Kidney (tissue), 22 donors: ENCODE measurements at places on chromosomes 3 and 15. TPM values are rescaled to one million over a fixed set of nuclear protein-coding genes. Genes with fewer than 3 reads are reported as not detected.

FAH gene
- 34.7 TPM for total RNA-seq

SLC22A13 gene
- 0.16 TPM for total RNA-seq

DNA sequence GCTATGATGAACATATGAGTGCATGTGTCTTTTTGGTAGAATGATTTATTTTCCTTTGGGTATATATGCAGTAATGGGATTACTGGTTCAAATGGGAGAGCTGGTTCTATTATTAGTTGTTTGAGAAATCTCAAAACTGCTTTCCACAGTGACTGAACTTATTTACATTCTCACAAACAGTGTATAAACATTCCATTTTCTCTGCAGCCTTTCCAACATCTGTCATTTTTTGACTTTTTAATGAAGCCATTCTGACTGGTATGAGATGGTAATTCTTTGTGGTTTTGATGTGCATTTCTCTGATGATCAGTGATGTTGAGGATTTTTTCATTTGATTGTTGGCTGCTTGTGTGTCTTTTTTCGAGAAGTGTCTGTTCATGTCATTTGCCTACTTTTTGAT is 1124.2 kb downstream of the NAALADL2 start:
- DNase-seq, result no peak

UBE3A gene
- total RNA-seq, result 103 TPM

- no peak for DNase-seq
These were observed 220.2 kb downstream of the VPS13C start for GRCh38 chr15:61840090-61840489.

- no peak for DNase-seq
These were observed 56.4 kb downstream of the NEDD4 start for GRCh38 chr15:55937040-55937439.

DNA sequence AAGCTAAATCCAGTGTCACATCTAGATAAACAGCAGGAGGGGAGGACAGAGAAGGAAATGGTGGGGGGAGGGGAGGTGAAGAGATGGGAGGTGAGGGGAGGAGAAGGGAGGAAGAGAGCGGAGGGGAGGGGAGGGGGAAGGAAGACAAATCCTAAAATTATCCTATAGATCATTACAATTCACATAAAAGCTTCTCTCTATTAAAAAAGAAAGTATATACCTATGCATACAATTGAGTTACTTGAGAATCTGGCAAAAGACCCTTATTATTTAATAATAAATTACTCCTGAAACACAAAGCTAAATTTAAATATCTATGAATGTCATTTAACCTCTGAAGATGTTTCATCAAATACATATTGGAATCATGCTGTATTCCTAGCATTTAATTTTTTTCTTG is 303.9 kb downstream of the MAGI1 start:
- no peak for DNase-seq
